Activated CD4-positive, CD25-positive, alpha-beta regulatory T cell treated with anti-CD3 and anti-CD28 coated beads, Interleukin-2, amount 50 U/mL, for 72 hours (primary cell): ENCODE measurements at places on chromosomes 12 and 14.
A peak's percentile ranks its signal among the peaks of the same experiment; 100 is the strongest.

GRCh38 chr14:64701660-64702059 lies 2.6 kb upstream of the PLEKHG3 start:
- no peak for DNase-seq

- no peak for DNase-seq
These were observed 25.4 kb downstream of the BCL11B start for GRCh38 chr14:99246536-99247097.

- peak; percentile 47 for DNase-seq
These were observed 2.1 kb upstream of the UBC start for GRCh38 chr12:124916374-124917134.

GRCh38 chr12:107749083-107749482 lies 11.9 kb downstream of the PRDM4 start:
- DNase-seq: no peak

DNA sequence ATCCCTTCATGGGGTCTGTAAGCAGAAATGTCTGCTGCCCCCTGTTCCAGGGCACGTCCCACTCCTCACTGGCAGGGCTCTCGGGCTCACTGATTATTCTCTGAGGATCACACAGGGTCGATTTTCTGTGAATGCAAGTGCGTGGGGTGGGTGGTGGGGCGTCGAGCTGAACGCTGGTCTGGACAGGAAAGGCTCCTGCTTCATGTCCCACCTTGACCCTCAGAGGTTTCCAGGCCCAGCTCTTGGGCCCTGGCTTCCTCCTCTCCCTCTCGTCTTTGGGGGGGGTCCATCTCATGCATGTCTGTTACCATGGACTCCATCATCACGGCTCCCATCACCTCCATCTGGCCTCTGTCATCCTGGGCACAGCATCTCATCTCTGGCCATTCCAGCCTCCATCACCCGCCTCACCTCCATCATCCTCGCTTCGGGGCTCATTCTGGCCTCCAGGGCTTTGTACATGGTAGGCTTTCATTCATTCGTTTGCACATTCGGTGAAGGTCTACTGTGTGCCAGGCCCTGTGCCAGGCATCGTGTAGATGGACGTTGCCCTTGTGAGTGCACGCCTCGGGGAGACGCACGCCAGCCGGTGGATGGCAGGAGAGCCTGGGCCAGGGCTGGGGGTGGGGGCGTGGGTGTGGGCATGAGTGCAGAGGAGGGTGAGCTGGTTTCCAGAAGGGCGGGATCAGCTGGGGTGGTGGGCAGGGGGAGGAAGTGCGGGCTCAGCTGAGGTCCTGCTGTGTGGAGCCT lies 34.7 kb downstream of the RTL1 start:
- DNase-seq: no peak

DNA sequence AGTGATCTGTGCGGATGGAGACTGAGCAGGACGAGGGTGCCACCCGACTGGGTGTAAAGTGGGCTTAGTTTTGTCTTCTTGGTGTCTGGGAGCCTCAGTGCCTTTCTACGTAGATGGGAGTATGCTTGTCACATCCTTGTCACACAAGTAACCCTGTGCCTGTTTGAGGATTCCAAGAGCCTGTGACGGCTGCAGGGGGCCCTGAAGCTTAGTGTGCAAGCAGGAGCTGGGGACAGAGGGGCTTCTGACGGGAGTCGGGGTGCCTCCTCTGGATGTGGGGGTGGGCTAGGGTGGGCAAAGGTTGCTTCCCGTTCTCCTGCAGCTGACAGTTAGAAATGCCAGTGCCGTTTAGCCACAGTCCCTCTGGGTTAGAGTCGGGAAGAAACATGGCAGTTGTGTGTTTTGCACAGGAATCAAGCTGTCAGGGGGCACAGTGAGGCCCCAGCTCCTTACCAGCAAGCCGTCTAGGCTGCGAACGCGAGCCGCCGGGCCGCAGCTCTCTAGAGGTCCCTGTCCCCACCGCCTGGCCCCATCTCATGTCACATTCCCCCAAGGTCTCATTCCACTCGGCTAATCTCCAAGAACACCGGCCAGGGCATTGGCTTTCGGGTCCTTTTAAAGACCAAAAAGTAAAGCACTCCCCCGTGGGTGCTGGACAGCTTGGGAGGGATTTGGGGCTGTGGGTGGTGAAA lies 7.0 kb downstream of the RTL1 start:
- peak; percentile 6 for DNase-seq

GRCh38 chr12:77940567-77940966 lies 109.9 kb downstream of the NAV3 start:
- no peak for DNase-seq

- no peak for DNase-seq
These were observed 98.4 kb upstream of the BTG1 start for GRCh38 chr12:92244036-92244435.
